ENCODE measurements at places on chromosomes 16 and 17. TPM values are rescaled to one million over a fixed set of nuclear protein-coding genes. Genes with fewer than 3 reads are reported as not detected.

CFAP52 gene
- not detected for total RNA-seq

- DNase-seq: no peak
These were observed 1.4 kb upstream of the RAC3 start for GRCh38 chr17:82029990-82030469.

- DNase-seq: no peak
These were observed 1480.2 kb upstream of the GOT2 start for GRCh38 chr16:60214311-60214710.

UTS2R gene
- total RNA-seq: not detected

- DNase-seq: no peak
These were observed 333.0 kb upstream of the C16orf82 start for GRCh38 chr16:26733710-26734109.

DNA sequence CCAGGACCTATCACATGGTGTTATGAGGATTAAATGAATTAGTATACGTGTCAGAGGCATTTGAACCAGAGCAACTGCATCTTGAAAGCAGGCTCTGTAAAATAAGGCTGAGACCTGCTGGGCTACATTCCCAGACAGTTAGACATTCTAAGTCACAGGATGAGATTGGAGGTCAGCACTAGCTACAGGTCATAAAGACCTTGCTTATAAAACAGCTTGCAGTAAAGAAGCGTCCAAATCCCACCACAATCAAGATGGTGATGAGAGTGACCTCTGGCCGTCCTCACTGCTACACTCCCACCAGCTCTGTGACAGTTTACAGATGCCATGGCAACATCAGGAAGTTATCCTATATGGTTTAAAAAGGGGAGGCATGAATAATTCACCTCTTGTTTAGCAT lies 71.8 kb downstream of the IRF8 start:
- DNase-seq: peak; percentile 53

- no peak for DNase-seq
These were observed 19.3 kb upstream of the SLC35G3 start for GRCh38 chr17:35213412-35213940.

DNA sequence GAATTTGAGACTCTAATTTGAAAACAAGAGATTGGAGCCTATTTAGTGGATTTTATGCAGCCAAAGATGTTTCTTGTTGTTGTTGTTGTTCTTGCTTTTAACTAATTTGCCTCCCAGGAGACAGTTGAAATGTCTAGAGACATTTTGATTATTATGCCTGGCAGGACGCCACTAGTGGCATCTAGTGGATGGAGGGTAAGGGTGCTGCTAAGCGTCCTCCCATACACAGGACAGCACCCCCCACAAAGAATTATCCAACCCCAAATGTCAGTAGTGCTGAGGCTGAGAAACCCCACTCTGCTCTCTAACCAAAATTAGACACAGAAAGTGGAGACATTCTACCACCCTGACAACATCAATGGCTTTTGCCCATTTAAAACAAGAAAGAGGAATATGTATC lies 15.4 kb upstream of the HSBP1 start:
- no peak for DNase-seq

Data from Calu3 (cell line).